NCI-H82 (cell line): ENCODE measurements at places on chromosomes 4 and X.

- no peak for DNase-seq
These were observed 12.9 kb upstream of the HSFX1 start for GRCh38 chrX:149760965-149761364.

DNA sequence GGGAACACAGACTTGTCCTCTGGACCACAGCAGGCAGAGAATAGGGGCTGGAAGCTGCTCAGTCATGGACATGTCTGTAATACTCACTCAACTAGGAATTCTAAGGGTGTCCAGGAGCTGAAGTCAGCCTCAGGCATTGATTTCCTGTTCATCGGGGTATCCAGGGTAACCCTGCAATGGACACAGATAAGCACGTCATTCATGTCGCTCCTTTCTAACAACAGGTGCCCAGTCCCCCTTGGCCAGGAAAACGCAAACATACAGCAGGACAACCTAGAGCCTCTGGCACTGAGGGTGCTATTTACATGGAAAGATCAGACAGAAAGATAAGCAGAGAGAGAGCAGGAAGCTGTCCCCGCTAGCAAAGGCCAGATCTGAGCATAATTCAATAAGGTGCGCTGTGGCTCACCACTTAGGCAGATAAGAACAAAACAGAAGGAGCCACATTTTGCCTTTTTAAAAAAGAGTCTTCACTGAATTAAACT is 21.3 kb downstream of the QDPR start:
- DNase-seq = no peak

GRCh38 chr4:52299120-52299519 is 248.0 kb downstream of the SPATA18 start:
- no peak for DNase-seq

DNA sequence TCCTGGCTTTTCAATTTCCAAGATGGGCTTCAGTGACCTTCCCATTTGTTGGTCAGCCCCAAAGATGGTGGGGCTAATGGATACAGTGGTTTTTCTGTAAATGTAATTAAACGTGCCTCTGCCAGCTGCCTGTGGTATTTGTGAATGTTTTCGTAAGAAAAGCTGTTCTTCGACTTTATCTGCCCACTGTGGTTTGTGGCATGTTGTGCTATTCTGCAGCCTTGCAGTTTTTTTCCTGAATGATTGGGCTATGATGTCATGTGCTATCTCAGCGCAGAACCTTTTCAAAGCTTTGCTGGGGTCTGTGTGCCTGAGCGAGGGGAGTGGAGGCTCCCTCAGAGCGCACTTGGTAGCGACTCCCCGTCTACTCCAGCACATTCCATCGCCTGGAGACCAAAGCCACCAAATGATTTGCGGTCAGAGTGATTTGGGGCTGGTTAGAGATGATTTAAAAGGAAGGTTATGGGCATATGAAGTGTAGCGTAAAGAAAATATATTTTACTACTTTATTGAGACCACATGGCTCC is 137.5 kb downstream of the PALLD start:
- DNase-seq = no peak

DNA sequence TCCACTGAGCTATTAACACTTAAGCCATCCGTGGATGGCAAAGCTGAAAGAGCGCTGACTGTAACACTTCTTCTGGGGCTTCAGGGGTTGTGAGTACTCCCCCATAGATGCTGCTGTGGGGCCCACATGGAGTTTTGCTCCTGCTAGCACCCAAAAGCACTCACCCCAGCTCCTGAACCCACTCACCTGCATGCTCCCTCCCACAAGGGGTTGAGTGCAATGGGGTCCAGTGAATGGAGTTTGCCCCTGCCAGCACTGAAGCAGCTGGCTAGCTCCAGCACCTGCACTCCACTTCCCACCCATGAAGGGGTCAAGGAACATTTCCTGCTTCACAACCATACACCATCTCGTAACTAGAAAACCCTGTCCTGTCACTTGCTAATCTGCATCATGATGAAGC is 78.9 kb downstream of the IL21 start:
- DNase-seq = no peak

GRCh38 chrX:85140964-85141363 is 102.6 kb downstream of the SATL1 start:
- DNase-seq = no peak

DNA sequence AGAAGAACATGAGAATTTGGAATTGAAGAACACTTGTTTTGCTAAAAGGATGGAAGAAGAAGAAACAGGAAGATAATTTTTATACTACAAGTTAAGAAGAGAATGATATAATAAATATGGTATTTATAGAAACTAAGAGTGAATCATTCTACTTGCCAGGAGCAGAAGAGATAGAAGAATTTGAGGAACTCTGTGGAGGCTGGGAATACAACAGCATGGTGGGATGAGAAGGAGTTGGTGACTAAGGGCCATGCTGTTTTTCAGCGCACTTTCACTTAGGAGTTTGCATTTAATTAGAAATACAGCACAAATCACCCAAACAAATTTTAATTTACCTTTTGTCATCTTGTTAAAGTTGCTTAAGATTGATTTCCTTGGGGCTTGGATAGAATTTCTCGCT is 20.5 kb downstream of the HADH start:
- DNase-seq = no peak

DNA sequence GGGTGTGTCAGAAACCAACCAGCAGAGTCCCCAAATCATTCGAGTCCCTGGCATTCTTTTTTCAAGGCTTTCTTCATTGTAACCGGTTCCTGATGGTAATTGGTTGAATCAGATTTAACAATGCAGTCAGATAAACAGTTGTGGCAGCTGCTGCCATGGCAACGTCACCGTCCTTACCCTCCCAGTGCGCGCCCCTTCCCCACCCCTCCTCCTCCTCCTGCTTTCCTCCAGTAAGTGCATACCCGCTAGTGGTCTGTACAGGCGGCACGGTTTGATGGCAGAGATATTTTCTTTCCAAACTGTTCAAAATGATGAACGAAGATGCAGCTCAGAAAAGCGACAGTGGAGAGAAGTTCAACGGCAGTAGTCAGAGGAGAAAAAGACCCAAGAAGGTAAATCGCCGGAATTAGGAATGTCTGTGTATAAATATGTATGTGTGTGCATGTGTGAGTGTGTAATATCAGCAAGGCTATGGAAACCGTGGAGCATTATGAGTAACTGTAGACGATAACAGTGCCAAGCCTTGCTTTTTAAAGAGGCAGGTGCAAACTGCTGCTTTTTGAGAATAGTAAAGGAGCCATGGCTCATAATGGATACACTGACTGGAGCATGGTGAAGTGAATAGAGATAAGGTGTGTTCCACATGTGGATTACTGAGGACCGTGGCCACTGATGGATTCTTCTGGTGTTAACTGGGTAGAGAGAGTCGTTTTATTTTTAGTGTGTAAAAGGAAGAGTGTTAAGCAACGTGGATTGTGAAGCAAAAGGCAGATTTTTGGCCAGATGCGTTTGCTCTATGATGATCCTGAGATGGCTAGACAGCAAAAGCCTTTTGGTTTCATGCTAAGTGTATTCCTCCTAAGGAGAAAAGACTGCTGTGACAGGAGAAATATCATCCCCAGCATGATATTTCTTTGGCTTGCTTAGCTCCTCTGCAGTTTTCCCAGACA is at the start of gene ANK2:
ANK2 (plus strand) TSS at position 233 of the 950 bp plus-strand sequence; CDS start at position 309, 76 bp downstream.
- peak; percentile 90 for DNase-seq

DNA sequence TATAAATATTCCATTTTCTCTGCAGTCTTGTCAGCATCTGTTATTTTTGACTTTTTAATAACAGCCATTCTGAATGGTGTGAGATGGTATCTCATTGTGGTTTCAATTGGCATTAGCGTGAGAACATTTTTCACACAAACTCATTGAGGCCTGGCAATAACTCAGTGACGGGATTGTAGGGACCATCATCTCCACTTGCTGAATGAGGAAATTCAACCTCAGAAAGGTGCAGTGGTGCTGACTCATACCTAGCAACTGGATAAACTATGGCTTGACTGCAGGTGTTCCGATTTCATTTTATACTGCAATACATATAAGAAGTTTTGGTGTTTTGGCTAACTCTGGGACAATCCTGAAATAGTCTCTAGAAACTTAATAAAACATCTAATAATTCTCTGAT is 88.3 kb upstream of the DDIT4L start:
- no peak for DNase-seq

- DNase-seq = no peak
These were observed 70.2 kb downstream of the SUPT20HL2 start for GRCh38 chrX:24243692-24244091.

GRCh38 chrX:44914532-44915198 is 41.7 kb downstream of the KDM6A start:
- DNase-seq = no peak

DNA sequence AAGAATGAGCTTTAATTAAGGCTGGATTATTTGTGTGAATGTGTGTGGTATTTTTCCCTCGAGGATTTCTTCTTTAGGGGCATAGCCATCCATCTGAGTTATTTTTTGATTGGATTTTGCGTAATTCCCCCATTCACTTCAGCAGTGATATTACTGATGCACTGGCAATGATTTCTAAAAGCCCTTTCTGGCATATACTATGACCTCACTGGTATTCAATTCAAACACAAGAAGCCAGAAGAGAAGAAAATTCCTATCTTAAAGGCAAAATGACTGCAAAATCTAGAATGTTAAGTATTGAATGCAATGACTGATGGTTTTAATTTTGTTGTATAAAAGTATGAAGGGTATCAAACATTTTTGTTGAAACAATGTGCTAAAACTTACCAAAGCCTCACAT is 71.1 kb upstream of the DDIT4L start:
- no peak for DNase-seq

GRCh38 chr4:39051492-39051891 is 10.5 kb upstream of the KLHL5 start:
- peak; percentile 28 for DNase-seq

DNA sequence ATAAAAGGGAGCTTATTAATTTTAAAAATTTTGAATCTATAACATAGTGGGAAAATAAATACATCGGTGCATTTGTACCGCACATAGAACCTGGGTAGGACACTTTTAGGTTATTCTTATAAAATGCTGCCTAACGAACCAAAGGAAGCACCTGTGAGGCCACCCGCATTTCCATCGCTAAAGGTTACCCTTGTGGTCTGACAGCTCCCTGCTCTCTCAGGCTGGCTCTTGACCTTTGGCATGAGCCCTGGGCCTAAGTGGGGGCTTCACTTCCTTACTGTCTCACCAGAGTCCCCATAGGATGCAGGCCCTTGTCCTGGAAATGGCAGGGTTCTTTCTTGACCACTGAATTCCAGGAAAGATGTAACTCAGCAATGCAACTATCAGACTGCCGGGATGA is 46.0 kb downstream of the HADH start:
- no peak for DNase-seq

DNA sequence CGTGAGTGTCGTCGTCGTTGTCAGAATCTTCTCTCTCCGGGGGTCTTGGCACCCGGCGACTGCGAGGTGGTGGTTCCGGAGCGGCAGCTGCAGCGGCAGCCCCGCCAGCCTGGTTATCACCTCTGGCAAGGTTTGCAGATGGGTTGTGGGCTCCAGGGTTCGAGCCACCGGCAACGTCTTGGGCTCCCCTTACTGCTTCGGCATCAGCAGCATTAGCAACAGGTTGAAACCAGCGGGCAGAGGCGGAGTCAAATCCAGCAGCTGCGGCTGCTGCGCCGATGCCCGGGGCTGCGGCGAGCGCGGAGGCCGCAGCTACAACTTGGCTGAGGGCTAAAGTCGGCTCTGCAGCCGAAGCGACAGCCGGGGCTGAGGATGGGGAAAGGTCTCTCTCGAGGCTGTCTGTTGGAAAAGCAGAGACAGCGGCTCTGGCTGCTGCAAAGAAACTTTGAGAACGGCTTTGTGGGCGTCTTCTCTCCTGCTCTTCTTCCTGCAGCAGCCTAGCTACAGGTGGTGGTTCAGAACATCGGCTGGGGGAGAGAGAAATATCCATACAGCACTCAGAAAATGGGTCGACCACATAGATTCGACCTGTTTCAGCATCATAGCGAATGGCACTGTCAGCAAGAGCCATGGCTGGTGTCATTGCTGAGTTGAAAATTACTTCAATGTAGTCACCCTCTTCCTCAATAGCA is 3.6 kb downstream of the IRS4 start:
- DNase-seq = no peak

GRCh38 chrX:63713526-63713925 is 71.5 kb downstream of the ARHGEF9 start:
- no peak for DNase-seq

DNA sequence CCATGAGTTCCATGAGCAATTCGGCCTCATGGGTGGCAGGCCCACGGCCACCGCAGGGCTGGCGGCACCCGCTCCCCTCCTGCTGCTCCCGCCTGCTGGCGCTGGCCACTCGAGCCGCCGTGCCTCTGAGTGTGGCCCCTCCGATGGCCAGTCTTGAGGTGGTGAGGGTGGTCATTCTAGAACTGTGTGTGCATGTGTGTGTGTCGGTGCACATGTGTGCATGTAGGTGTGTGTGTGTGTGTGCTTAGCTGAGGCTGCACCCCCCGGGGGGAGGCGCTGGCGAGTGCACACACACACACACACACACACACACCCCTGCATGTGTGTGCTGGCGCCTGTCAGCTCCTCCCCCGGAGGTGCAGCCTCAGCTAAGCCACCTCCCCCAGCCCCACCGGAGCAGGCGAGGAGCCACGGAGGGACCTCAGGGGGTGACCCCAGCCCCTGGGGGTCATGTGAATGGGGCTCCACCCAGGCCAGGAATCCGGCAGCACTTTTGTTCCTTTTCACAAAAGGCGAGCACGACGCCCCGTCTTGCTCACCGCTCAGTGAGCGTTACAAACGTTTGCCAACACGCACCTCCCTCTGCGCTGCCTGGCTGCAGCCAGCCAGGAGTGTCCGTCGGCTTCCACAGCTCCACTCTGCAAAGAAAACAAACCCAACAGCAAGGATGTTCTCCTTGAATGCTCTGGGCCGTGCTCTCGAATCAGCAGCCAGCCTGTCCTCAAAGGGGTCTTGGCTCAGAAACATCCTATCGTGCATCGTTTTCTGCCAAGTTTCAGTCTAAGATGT is 29.9 kb downstream of the FGFRL1 start:
- no peak for DNase-seq

DNA sequence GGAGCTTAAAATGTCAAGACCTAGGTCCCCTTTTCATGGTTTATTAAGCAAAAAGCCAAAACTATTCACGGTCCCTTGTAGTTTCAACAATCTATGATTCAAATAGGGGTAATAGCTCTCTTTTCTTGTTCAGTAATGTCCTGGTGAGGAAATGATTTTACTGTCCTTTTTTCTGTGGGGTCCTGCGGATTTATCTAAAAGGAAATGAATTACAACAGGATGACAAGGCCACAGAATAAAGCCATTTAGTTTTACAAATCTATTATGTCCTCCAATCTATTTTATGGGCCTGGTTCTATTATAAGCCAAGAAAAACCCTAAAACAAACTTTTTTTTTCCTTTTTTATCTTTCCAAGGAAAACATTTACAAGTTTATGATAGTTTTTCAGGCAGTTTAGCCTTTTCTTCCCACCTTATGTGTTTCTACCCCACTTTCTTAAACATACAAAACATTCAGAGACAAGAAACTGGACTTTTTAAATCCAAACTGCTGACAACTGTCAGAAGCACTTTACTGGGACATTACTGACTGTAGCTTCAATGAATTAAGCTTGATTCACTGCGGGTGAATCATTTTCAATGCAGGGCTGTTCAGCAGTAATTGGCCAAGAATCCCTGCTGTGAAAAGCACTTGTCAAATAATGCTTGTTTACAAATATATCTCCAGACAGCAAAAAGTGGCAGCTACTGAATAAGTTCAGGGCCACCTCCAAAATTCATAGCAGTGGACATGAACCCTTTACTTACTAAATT is 4.3 kb downstream of the EPHA5 start:
- no peak for DNase-seq
